ENCODE measurements at places on chromosomes 13 and 19.

DNA sequence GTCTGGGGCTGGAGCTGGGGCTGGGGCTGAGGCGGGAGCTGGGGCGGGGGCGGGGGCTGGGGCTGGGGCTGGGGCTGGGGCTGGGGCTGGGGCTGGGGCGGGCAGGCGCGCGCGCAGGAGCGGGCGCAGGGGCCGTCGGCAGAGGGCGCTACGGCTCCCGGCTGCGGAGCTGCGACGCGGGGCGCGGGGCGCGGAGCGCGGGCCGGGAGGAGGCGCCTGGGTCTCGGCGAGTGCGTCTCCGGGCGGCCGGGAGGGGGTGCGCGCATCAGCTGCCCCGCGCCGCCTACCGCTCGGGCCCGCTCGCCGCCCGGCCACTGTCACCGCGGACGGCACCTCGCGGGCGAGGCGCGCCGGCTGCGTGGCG, 422 bp upstream of the MTUS2 start:
- peak; percentile 39 for DNase-seq

DNA sequence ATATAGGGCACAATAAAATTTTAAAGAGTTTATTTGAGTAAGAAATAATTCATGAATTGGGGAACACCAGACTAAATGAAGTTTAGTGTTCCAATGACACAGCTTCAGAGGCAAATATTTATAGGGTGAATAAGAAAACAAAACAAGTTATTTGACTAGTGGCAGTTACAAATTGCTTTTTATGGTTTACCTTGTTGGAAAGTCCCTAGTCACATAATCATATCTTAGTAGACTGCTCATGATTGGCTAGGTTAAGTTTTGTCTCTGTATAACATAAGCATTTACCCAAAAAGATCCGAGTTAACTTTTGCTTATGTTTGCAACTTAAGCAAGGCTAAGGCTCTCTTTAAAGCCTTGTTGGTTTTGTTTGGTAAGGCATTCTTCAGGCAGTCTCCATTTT, 224.7 kb upstream of the MIR17HG start:
- DNase-seq = no peak

DNA sequence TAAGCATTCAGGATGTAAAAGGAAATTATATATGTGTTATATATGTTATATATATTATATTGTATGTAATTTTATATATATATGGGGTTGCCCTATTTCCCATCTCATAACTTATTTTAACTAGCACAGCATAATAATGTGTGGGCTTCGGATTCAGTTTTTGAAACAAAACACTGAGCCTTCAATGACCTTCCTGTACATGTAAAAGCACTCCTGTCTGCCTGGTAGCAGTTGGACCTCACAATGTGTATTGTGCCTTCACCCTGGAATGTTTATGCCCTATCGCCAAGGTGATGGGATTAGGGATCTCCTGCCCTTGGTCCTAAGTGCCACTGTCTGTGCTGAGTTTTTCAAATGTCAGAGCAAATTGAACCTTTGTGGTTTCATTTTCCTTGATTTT, 968.8 kb downstream of the TUBA3C start:
- DNase-seq = peak; percentile 42

- DNase-seq = no peak
Observed at GRCh38 chr13:110154410-110154933, 152.5 kb downstream of the COL4A1 start.

DNA sequence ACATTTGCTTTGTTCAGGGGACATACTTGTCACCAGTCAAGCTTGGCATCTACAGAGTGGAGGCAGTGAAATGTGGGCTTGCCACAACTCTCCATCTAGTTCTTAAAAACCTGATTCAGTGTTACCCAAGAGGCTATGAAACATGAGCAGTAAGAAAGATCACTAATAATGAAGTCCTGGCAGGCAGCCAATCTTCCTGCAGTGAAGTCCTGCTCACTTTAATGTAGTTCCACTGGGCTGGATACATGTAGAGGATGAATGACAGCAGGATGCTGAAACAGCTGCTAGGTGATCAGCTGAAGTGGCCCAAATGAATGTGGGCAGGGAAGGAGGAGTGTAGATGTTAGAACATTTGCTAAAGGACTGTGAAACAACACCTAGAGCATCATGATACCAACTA, 1213.1 kb downstream of the OLFM4 start:
- no peak for DNase-seq

GRCh38 chr13:73107481-73107880, 48.7 kb downstream of the KLF5 start:
- DNase-seq = no peak
